ENCODE measurements at places on chromosomes 12 and 14. TPM values are rescaled to one million over a fixed set of nuclear protein-coding genes. Genes with fewer than 3 reads are reported as not detected.

DNA sequence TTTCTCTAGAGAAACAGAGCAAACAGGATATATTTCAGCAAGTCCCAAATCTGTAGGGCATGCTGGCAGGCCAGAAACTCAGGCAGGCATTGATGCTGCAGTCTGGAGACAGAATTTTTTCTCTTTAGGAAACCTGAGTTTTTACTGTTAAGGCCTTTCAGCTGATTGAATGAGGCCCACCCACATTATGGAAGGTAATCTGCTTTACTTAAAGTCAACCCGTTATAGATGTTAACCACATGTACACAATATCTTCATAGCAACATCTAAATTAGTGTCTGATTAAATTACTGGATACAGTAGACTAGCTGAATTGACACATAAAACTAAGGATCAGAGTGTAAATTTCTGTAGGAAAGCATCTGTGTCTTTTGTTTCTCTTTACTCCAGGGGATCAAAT, 65.2 kb downstream of the SRGAP1 start:
- no peaks in the 10 kb centered on the region for H3K36me3 ChIP-seq
- no peak overlapping the region for H3K27ac ChIP-seq
- no peaks in the 10 kb centered on the region for H3K27me3 ChIP-seq
- H3K4me1 ChIP-seq, result peaks cover 8% of the 10 kb centered on the region

DNA sequence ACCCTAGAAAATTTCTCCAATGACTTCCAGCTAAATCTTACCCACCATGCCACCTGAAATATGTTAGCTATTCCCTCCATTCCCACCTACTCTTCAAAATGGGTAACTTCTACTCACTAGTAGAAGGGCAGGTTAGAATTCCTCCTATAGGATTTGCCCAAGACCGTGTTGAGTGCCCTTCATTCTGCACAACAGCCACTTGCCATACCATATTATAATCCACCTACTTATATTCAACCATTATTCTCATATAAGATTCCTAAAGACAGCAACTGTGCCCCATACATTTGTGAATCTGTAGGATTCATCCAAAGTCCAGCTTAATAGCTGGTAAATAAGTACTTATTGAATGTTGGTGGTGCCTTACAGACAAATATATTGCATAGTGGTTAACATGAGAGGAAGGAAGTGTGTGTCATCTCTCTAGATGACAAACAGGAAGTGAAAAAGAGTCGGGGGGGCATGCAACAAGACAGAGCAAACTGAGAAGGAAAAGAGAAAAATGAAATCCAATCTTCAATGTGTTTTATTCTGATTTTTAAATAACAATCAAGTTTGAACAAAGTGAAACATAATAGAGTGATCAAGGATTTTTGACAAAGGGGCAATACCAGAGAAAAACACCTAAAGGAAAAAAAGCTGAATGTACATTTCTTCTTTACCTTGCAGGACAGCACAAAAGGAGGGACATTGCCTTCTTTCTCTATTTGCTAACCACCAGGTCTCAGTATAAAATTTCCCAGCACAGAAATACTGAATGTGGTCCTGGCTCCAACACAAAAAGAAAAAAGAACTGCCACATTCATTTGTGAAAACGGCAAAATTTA, 389.3 kb upstream of the USP15 start:
- no peak for DNase-seq
- H3K27ac ChIP-seq, result no peak overlapping the region
- no peaks in the 10 kb centered on the region for H3K4me1 ChIP-seq
- H3K27me3 ChIP-seq, result no peaks in the 10 kb centered on the region

- H3K4me3 ChIP-seq, result no peak overlapping the region
- H3K27me3 ChIP-seq, result no peaks in the 10 kb centered on the region
- no peak overlapping the region for H3K27ac ChIP-seq
- no peaks in the 10 kb centered on the region for H3K36me3 ChIP-seq
- no peak for DNase-seq
These were observed 102.0 kb downstream of the KCNMB4 start for GRCh38 chr12:70467918-70468733.

DNA sequence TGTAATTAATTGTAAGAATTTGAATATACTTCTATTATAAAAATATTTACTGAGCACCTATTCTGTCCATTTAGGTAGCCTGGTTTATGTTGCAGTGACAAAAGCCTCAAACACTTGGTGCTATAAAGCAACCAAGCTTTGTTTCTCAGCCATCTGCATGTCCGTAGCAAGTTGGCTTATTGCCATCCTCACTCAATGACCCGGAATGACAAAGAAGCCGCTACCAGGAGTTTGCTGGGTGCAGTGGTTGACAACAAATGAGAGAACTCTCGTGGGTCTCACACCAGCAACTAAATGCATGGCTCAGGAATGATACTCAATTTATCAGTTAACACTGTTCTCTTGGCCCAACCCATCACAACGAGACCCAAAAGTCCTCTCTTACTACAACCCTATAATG, 553.1 kb downstream of the DIO2 start:
- H3K27ac ChIP-seq, result no peak overlapping the region
- no peaks in the 10 kb centered on the region for H3K36me3 ChIP-seq
- no peaks in the 10 kb centered on the region for H3K27me3 ChIP-seq

DNA sequence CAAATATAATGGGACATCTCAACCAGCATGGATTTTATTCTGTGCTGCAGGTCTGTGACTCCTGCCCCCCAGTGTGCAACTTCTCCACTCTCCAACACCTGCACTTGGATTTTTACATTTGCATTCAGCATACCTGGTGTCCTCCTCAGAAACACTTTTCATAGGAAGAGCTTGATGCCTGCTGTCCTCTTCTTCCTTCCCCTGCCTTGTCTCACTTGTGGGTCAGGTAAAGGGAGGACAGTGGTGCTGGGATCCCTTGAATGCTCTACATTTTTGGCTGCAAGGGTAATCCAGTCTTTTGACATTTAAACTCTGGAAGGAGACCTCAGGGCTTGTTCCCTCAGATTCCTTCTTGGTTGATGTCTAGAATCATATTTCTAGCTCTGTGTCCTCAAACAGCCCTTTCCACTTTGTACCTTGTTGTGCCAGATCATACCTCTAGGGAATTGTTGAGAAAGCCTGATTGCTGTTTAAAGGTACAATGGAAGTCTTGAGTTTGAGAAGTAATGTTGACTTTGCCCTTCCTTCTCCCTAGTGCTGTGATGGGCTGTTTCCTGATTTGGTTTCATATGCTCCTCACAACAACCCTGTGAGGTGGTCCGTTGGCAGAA, 12.6 kb downstream of the UBE3B start:
- no peaks in the 10 kb centered on the region for H3K27me3 ChIP-seq
- H3K4me1 ChIP-seq, result no peaks in the 10 kb centered on the region
- H3K36me3 ChIP-seq, result peaks cover 66% of the 10 kb centered on the region
- H3K27ac ChIP-seq, result no peak overlapping the region
- H3K4me3 ChIP-seq, result no peak overlapping the region
- DNase-seq, result no peak

- H3K4me1 ChIP-seq, result no peaks in the 10 kb centered on the region
- H3K36me3 ChIP-seq, result no peaks in the 10 kb centered on the region
- H3K27ac ChIP-seq, result no peak overlapping the region
- no peak for DNase-seq
- H3K4me3 ChIP-seq, result no peak overlapping the region
These were observed 9.9 kb upstream of the ADIPOR2 start for GRCh38 chr12:1680804-1681492.

GRCh38 chr12:111212814-111213456, 156.0 kb downstream of the PHETA1 start:
- H3K4me1 ChIP-seq, result no peaks in the 10 kb centered on the region
- H3K4me3 ChIP-seq, result no peak overlapping the region
- DNase-seq, result no peak
- no peaks in the 10 kb centered on the region for H3K36me3 ChIP-seq

DNA sequence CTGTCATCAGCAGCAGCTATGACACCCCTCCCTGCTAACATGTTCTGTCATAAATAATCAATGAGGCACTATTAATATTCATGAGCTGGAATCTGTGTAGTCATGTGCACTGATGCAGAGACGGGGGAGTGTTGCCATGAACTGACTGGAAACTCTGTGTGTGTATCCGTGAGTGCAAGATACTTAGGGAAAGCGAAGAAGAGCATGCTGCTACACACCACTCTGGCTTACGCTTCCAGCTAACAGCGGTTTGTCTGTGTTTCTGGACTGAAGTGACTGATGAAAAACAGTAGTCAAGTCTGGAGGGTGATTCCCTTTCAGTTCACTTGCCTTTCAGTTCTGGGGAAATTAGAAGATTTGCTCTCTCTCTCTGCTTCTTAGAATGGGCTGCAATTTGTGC, 249.4 kb downstream of the PDZRN4 start:
- H3K27me3 ChIP-seq, result peaks cover 7% of the 10 kb centered on the region
- no peak overlapping the region for H3K4me3 ChIP-seq
- no peak overlapping the region for H3K27ac ChIP-seq
- DNase-seq, result peak; percentile 3
- no peaks in the 10 kb centered on the region for H3K36me3 ChIP-seq

GRCh38 chr14:105067140-105067968, 2.1 kb upstream of the GPR132 start:
- peaks cover 11% of the 10 kb centered on the region for H3K4me1 ChIP-seq
- H3K4me3 ChIP-seq, result no peak overlapping the region
- no peaks in the 10 kb centered on the region for H3K36me3 ChIP-seq
- H3K27me3 ChIP-seq, result no peaks in the 10 kb centered on the region
- H3K27ac ChIP-seq, result no peak overlapping the region
- peak; percentile 67 for DNase-seq

DNA sequence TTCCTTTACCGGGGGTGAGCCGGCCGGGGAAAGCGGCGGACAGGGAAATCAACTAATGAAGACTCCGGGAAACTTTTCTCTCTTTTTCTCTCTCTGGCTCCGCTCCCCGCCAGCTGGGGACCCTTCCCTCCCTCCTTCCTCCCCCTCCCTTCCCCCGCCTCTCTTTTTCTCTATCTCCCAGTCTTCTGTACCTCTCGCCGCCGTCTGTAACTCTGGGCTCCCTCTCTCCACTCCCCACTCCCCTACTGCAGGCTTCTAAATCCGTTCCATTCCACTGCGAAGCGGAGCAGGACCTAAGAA, 6.9 kb upstream of the HOXC11 start:
- H3K4me1 ChIP-seq, result no peaks in the 10 kb centered on the region
- H3K27ac ChIP-seq, result no peak overlapping the region
- no peak overlapping the region for H3K4me3 ChIP-seq
- H3K27me3 ChIP-seq, result peaks cover 99% of the 10 kb centered on the region
- no peak for DNase-seq

- no peaks in the 10 kb centered on the region for H3K36me3 ChIP-seq
- H3K27me3 ChIP-seq, result no peaks in the 10 kb centered on the region
- no peak overlapping the region for H3K4me3 ChIP-seq
- no peaks in the 10 kb centered on the region for H3K4me1 ChIP-seq
These were observed 58.0 kb upstream of the AVPR1A start for GRCh38 chr12:63208956-63209355.

DNA sequence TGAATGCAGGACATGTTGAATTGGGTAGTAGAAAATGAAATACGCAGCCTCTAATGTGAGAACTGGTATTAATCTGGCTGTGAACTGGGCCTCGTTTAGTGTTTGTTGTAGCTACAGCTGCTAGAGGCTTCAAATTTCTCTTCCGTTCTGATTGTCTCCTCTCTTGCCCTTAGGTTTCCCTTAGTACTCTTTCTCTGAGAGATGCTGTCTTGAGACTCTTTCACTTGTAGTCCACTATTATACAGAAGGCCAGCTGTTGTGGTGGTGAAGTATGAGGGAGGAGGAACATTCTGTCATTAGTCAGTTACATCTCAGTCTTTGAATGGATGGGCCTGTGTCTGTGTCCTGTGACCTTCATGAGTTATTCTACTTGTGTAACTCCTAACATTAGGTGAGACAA, 322.0 kb downstream of the TMTC2 start:
- H3K4me3 ChIP-seq, result no peak overlapping the region
- H3K27me3 ChIP-seq, result no peaks in the 10 kb centered on the region
- no peaks in the 10 kb centered on the region for H3K4me1 ChIP-seq
- no peak overlapping the region for H3K27ac ChIP-seq
- no peaks in the 10 kb centered on the region for H3K36me3 ChIP-seq
- no peak for DNase-seq

DNA sequence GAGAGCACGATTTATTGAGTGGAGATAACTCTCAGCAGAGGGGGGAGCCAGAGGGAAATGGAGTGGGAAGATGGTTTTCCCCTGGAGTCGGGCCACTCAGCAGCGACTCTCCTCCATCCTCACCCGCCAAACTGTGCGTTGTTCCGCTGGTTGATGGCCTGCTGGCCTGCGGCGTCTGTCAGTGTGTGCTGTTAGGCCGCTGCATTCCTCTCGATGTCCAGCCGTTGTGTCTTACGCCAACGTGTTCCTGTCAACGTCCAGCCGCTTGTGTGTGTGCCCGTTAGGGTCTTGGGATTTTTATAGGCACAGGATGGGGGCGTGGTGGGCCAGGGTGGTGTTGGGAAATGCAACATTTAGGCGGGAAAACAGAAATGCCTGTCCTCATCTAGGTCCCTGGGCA, 69.2 kb downstream of the PTPRQ start:
- H3K36me3 ChIP-seq, result no peaks in the 10 kb centered on the region
- peaks cover 22% of the 10 kb centered on the region for H3K4me1 ChIP-seq
- H3K27ac ChIP-seq, result no peak overlapping the region
- DNase-seq, result no peak

GRCh38 chr12:93502802-93503623, 35.7 kb downstream of the MRPL42 start:
- no peak overlapping the region for H3K4me3 ChIP-seq
- H3K27ac ChIP-seq, result no peak overlapping the region
- H3K36me3 ChIP-seq, result peaks cover 8% of the 10 kb centered on the region
- no peaks in the 10 kb centered on the region for H3K4me1 ChIP-seq
- DNase-seq, result peak; percentile 64
- no peaks in the 10 kb centered on the region for H3K27me3 ChIP-seq

DNA sequence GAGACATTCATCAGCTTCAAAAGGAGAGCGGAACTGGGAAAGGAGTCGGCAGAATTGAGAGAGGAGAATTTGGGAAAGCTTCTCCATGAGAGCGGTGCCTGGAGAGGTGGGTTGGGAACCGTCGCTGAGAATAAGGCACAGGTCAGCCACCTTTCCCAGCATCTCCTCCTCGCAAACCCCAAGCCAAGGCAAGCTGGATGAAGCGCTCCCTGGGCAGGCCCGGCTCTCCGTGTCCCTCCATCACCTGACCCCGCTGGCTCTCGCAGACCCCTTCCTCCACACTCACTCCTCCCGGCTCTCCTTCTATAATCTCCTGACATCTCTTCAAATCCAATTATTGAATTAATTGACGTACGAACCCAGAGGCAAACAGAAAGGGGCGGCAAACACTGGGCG, 18.9 kb upstream of the ATP5MC2 start:
- H3K4me1 ChIP-seq, result peaks cover 8% of the 10 kb centered on the region
- DNase-seq, result no peak

AICDA gene
- total RNA-seq, result not detected

STAC3 gene
- 1.3 TPM for total RNA-seq

OASL gene
- total RNA-seq, result 0.54 TPM

SMIM41 gene
- not detected for total RNA-seq
